ENCODE measurements at places on chromosomes 5 and 9. TPM values are rescaled to one million over a fixed set of nuclear protein-coding genes. Genes with fewer than 3 reads are reported as not detected.

Gene DPP7
- total RNA-seq = 145 TPM

Gene HEXB
- 210 TPM for total RNA-seq

Gene EPB41L4A
- 7.3 TPM for total RNA-seq

Gene TAF11L10
- not detected for total RNA-seq

Gene PHYHD1
- 9.3 TPM for total RNA-seq

Gene ZFP37
- total RNA-seq = 3.0 TPM

Gene SLC44A1
- total RNA-seq = 175 TPM

Gene TUSC1
- 9.4 TPM for total RNA-seq

Gene GFI1B
- total RNA-seq = not detected

Gene CENPK
- total RNA-seq = 4.7 TPM

Gene GARIN3
- not detected for total RNA-seq

Gene TRMT10B
- 3.2 TPM for total RNA-seq

Gene STPG3
- not detected for total RNA-seq

Gene POU5F2
- 1.2 TPM for total RNA-seq

Measured in smooth muscle cell of the pulmonary artery (primary cell).